Activated CD4-positive, alpha-beta memory T cell treated with anti-CD3 and anti-CD28 coated beads, Interleukin-2, amount 10 ng/mL, durations not matched to agents 7 days and 5 days (primary cell): ENCODE measurements at places on chromosomes 4 and X. TPM values are rescaled to one million over a fixed set of nuclear protein-coding genes. Genes with fewer than 3 reads are reported as not detected.

DMD gene
- total RNA-seq: 1.4 TPM

CSN1S1 gene
- not detected for total RNA-seq

ATP2B3 gene
- not detected for total RNA-seq

SMPX gene
- not detected for total RNA-seq

PNCK gene
- 0.60 TPM for total RNA-seq

TMPRSS11A gene
- not detected for total RNA-seq

SRPK3 gene
- not detected for total RNA-seq
